Cardiac ventricle fibroblast (primary cell): ENCODE measurements at places on chromosomes 5 and 9. TPM values are rescaled to one million over a fixed set of nuclear protein-coding genes. Genes with fewer than 3 reads are reported as not detected.

PCAT7 gene
- not detected in 2 replicates for total RNA-seq

LEAP2 gene
- 0.10 and 0.37 TPM in 2 replicates for total RNA-seq

SLC6A7 gene
- not detected in 2 replicates for total RNA-seq

NPR3 gene
- total RNA-seq, result 6.5 and 7.2 TPM in 2 replicates

DIMT1 gene
- 21.0 and 23.1 TPM in 2 replicates for total RNA-seq

PTPN3 gene
- 4.1 and 8.5 TPM in 2 replicates for total RNA-seq

SLC46A2 gene
- not detected in 2 replicates for total RNA-seq

ARSI gene
- total RNA-seq, result 0.24 and 1.2 TPM in 2 replicates

HMMR gene
- 2.3 and 2.9 TPM in 2 replicates for total RNA-seq

FOXD4L3 gene
- total RNA-seq, result 0.34 TPM in 1 of 2 replicates, not detected in the other

ELP1 gene
- 13.1 and 14.4 TPM in 2 replicates for total RNA-seq

MFAP3 gene
- 34.4 and 43.6 TPM in 2 replicates for total RNA-seq

DNM1 gene
- total RNA-seq, result 3.6 and 5.6 TPM in 2 replicates

SPEF2 gene
- total RNA-seq, result 0.98 and 2.8 TPM in 2 replicates

LMAN2 gene
- total RNA-seq, result 302 and 370 TPM in 2 replicates

NEUROG1 gene
- not detected in 2 replicates for total RNA-seq

FBXL7 gene
- 8.8 and 9.1 TPM in 2 replicates for total RNA-seq

ORM2 gene
- total RNA-seq, result not detected in 2 replicates

ARL14EPL gene
- not detected in 2 replicates for total RNA-seq

FBLL1 gene
- total RNA-seq, result 0.29 and 0.56 TPM in 2 replicates

PLAC8L1 gene
- not detected in 2 replicates for total RNA-seq

TMEM167A gene
- 29.8 and 38.3 TPM in 2 replicates for total RNA-seq

GAPT gene
- not detected in 2 replicates for total RNA-seq

UBE2QL1 gene
- total RNA-seq, result not detected in 2 replicates

TRAF1 gene
- 1.9 and 3.4 TPM in 2 replicates for total RNA-seq

HTR4 gene
- total RNA-seq, result 0.44 and 1.1 TPM in 2 replicates

PCDHAC2 gene
- total RNA-seq, result 0.12 and 0.15 TPM in 2 replicates

COL15A1 gene
- 6.4 and 6.9 TPM in 2 replicates for total RNA-seq
